ENCODE measurements at places on chromosomes 16 and 17.
A peak's percentile ranks its signal among the peaks of the same experiment; 100 is the strongest.

DNA sequence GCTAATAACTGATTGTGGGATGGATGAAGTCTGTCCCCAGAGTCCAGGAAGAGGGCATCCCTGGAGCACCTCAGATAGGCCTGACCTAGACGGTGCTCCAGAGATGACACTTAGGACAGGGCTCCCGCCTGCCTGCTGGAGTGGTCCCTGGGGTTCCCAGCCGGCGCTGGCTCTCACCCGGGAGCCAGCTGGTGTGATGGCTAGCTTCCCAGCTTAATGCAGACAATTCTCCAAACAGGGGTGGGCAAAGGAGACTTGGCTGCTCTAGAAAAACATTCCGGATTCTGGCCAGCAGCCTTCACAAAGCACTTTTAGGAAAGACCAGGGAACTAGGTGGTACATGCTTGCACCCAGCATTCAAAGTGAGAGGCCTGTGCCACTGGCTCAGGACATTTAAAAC is 18.6 kb downstream of the ACE start:
- peak; percentile 29 for DNase-seq

GRCh38 chr16:69393898-69394849 is 8.4 kb upstream of the TERF2 start:
- DNase-seq = no peak

- DNase-seq = no peak
Measured at GRCh38 chr17:42573095-42573494, 4.4 kb downstream of the PSMC3IP start.

DNA sequence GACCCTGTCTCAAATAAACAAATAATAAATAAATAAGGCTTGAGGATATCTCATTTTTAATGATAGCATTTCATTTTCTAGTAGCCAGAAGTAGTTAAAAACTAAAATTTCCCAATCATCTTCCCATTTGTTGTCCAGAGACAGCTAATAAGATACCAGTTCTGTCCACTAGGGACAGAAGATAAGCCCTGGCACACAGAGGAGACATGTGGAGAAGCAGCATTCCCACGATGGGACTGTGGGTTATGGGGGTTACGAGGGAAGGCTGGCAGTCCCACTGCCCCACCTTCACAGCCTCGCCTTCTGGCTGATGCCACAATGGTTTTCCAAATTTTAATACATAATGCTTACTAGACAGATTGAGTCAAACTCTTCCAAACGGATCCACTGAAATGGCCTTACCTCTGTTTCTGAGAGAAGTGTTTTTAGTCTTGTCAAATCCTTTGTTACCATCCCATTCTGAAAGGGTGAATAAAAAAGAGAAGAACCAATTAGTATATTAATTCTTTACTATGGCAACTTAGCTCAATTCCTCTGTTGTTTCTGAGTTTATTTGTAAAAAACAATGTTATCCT is 44.2 kb downstream of the HELZ start:
- peak; percentile 20 for DNase-seq

DNA sequence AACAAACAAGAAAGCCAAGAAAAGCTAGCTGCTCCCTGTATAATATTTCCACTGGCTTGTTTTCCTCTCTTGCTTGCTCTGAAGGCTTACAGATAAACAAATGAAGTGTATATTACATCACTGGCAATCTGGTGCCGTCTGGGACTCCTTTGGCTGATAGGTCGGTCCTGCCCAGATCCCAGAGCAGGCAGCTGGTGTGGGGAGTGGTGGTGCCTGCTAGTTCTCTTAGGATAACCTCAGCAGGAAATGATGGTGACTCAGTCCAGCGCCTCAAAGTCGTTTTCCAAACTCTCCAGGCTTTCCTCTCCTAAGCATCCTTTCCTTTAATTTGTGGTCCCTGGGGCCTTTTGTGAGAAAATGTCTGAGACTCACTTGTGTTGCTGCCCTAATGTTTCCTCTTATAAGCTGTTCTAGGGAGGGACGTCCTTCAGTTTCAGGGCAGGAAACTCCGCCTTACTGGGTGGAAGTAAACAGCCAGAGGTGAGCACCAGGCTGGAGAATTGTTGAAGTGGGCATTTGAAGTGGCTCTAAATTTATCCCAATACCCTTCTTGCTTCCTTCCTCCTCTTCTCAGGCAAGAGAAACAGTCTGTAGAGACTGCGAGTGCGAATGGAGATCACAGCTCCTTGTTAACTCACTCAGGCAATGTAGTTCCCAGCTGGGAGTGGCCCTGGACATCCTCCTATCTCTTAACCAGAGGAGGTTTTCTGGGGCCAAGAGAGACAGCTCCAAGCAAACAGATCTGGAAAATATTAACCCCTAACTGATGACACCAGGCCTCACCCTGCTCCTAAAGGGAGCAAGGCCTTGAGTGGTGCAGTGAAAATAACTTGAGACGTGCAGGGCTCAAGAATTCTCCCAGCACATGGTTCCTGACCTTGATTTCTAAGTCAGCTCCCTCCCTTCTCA is 34.9 kb downstream of the CD300LF start:
- DNase-seq = no peak

Data from H7 (cell line).